B cell (primary cell): ENCODE measurements at places on chromosomes 3 and 15. TPM values are rescaled to one million over a fixed set of nuclear protein-coding genes. Genes with fewer than 3 reads are reported as not detected.

DNA sequence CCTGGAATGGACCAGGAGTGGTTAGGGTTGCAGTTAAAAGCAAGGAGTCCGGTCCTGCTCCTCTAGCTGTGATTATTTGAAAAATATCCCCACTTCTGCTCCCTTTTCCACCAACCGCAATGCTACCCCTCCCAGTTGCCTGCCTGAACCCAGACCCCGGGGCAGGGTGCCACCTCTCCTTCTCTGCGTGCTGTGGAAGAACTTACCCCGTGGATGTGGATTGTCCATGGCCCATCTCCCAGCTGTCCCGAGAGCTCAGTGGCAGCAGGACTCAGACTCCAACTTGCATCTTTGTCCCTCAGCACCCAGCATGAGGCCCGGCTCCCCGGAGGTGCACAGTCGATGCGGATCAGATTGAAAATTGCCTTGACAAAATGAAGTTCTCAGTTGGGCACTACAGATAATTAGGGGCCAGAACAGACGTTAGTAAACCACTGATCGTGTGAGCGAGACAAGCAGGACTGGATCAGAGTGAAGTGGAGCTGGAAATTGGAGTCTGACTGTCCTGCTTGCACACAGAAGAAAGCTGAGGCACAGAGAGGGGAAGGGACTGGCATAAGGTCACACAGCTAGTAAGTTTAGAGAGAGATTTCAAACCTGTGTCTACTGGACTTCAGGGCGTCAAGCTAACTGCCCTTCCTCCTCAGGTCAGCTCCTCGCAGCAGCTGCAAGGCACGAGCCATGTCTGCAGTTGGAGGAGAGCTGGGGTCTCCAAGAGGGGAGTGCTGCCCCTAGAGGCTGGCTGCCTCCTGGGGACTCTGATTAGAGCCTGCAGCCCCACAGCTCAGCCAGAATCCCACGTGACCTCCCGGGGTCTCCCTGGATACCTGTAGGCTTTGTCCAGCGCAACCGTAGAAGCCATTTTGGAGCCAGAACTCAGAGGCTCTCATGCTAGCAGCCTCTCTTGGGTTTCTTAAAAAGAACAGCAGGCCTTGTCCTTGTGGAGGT is 14.7 kb downstream of the SLC6A1 start:
- no peak for DNase-seq

DNA sequence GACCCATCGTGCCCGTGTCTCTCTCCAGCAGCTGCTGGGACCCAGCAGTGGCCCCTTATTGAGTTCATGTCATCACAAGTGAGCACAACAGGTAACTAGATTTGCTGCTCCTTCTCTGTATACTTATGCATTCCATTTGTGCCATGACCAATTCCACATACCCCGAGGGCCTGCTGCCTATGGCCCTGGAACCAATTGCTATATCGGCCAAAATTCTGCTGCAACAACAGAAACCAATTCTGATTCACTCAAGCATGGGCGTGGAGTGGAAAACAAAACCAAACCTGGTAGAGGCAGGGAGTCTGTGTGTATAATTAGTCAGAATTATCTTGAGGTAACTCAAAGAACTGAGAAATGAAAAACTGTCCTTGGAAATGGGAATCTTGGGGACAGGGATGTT is 516.6 kb downstream of the EPHB1 start:
- DNase-seq: no peak

- DNase-seq: no peak
Observed at GRCh38 chr3:122488262-122488973, 26.3 kb downstream of the KPNA1 start.

The RFT1 gene
- 28.9 and 30.7 TPM in 2 replicates for total RNA-seq
